Umbilical cord (tissue), 2 donors: ENCODE measurements at places on chromosomes 2 and 18. TPM values are rescaled to one million over a fixed set of nuclear protein-coding genes. Genes with fewer than 3 reads are reported as not detected.

GRCh38 chr2:205682239-205682970 is at the start of gene NRP2:
Gene NRP2, plus strand, starts transcription at chr2:205682501. Its CDS starts 790 bp downstream, at chr2:205683291.
- DNase-seq, result peak; percentile 95

The C1GALT1C1L gene
- 1.2 TPM for total RNA-seq

DNA sequence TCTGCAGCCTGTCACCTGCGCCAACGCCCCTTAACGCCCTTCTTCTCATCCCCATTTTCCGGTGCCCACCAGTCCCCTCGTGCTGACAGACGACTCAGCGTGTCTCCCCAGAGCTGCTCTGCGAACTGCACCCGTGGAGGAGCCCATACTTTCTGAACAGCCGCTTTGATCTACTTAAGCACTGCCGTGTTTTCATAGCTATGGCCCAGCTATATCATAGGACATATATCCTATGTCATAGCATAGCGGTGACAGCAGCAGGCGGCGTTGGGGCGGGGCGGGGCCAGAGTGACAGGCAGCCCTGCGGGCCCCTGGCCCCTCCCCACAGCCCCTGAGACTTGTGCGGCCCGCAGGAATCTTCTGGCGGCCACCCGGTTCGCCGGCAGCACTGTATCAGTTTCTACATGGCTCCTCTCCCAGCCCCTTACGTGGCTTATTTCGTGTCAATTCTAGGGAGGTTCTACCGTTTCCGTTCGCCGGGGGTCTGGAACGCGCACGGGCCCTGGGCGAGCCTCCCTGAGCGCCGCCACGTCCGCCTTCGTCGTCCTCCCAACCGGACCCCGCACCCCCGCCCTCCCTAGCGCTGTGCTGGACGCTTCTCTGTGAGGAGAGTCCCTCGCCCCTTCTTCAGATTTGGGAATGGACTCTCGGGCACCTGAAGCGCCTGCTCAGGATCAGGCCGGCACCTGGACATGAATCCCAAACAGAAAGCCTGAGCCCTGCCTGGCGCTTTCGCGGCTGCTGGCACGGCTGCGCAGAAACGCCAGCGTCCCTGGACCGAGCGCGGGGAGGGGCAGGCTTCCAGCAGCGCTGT is 35.4 kb downstream of the PTPN18 start:
- DNase-seq, result peak; percentile 90

GRCh38 chr2:9071584-9072124 is 68.2 kb upstream of the MBOAT2 start:
- no peak for DNase-seq

DNA sequence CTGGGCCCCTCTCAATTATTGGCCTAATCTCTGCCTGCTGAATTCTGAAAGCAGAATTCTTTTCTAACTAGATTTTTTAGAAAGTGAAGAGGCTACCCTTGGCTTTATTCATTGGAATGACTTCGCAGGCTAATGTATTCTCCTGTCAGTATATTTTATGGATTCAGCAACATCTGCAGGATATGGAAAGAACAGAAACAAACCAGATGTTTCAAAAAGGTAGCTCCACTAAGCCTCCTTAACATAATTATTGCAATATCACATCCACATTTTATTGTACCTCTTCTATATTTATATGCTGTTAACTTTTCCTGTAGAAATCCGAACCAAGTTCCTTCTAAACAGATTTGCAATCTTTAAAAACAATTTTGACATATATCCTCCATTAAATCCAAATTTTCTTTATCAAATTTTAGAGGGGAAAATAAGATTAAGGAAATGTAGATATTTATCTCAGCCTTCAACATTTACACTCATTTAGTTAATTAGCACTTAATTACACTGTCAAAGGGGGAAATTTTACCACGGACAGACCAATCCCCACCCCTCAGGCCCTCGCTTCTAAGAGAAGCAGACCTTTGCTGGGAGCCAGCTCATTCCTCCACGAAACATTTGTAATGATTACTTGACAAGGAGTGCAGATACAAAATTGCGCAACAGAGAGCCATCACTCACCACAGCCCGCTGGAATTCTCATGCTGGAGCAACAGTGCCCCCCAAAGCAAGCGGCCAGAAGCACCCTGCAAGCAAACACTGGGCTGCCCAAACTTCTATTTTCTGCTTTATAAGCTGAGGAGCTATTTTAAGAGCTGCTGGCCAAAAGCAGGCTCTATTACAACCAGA is 253.4 kb downstream of the ETAA1 start:
- DNase-seq, result peak; percentile 97
